ENCODE measurements at places on chromosomes 3 and 15.

- no peak for DNase-seq
Measured at GRCh38 chr3:11085093-11085840, 69.0 kb upstream of the HRH1 start.

GRCh38 chr3:71090207-71090606 is 493.3 kb downstream of the FOXP1 start:
- no peak for DNase-seq

- no peak for DNase-seq
Measured at GRCh38 chr3:138916824-138917223, 30.1 kb downstream of the FOXL2 start.

- no peak for DNase-seq
Measured at GRCh38 chr15:93029836-93030429, 59.1 kb downstream of the RGMA start.

GRCh38 chr3:63295356-63295755 is 17.2 kb downstream of the SYNPR start:
- no peak for DNase-seq
